ENCODE measurements at places on chromosomes 3 and 15. TPM values are rescaled to one million over a fixed set of nuclear protein-coding genes. Genes with fewer than 3 reads are reported as not detected.

The SCN5A gene
- 0.72 TPM for total RNA-seq

The MEIS2 gene
- total RNA-seq: 82.2 TPM

The CDHR4 gene
- 0.07 TPM for total RNA-seq

The ALDH1A2 gene
- 3.8 TPM for total RNA-seq

The TMED3 gene
- total RNA-seq: 200 TPM

The SLC9A9 gene
- total RNA-seq: 6.6 TPM

The CLDN16 gene
- 0.30 TPM for total RNA-seq

The REC114 gene
- not detected for total RNA-seq

The ITPKA gene
- total RNA-seq: 0.91 TPM

The C3orf20 gene
- under 0.01 TPM for total RNA-seq
